ENCODE measurements at places on chromosomes 16 and 17.

DNA sequence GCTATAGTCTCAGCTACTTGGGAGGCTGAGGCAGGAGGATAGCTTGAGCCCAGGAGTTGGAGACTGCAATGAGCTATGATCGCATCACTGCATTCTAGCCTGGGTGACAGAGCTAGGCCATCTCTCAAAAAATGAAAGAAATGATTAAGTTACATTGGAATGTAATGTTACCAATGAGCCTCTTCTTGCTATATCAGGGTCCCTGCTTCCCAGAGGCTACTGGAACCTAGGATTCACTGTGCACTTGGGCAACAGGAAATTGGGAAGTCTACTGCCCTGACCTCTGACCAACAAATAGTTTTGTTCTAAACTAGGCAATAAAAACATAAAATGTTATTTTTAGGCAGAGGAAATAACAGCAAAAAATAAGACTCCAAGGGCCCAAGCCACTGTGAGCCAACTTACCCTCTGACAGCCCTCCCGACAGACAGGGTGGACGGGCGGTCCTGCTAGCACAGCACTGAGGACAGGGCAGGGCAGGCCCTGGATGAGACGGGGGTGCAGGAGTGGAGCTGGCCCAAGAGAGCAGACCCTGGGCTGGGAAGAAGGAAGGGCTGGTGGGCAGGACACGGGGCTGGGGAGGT is 27.5 kb downstream of the NSMCE1 start:
- DNase-seq, result no peak

DNA sequence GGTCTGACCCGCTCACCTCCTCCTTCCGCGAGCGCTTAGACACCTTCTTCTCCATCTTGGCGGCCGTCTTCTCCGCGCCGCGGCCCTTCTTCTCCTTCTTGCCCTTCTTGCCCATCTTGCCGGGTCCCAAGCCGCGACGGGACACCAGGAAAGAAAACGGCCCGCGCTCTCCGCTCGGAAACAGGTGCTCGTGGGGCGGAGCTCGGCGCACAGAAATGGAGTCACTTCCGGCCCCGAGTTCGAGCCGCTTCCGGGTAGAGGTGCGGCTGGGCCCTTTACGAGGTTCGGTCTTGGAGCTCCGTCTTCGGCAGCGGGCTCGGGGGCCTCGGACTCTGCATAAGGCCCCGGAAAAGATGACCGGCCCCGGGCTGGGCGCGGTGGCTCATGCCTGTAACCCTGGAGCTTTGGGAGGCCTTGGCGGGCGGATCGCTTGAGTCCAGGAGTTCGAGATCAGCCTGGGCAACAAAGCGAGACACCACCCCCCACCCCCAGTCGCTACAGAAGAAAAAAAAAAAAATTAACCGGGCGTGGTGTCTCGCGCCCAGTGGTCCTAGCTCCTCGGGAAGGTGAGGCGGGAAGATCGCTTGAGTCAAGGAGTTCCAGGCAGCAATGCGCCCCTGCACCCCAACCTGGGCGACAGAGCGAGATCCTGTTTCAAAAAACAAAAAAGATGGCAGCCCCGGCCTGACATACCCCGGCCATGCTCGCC is at the start of gene KLHDC4:
KLHDC4 (minus strand) TSS at position 211 of the 709 bp plus-strand sequence; CDS start at position 115, 96 bp downstream.
- DNase-seq, result peak; percentile 81

DNA sequence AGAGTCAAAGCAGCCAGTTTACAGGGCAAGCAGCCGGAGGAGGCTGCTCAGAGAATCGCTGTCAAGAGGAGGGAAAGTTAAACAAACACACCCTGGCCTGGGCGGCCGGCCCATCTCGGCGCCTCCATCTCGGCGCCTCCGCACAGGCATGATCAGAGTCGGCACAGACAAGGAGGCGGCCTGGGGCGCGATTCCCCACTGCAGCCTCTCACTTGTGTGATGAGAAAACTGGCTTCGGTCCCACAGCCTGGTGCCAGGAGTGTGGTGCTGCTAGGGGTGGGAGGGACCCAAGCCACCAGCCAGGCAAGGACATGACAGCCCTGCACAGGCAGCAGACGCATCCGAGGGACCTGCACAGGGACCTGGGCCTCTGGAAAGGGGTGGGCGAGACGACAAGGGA is 17.7 kb downstream of the SLC38A10 start:
- no peak for DNase-seq

- DNase-seq, result no peak
Measured at GRCh38 chr17:63082273-63082861, 116.3 kb downstream of the TANC2 start.

DNA sequence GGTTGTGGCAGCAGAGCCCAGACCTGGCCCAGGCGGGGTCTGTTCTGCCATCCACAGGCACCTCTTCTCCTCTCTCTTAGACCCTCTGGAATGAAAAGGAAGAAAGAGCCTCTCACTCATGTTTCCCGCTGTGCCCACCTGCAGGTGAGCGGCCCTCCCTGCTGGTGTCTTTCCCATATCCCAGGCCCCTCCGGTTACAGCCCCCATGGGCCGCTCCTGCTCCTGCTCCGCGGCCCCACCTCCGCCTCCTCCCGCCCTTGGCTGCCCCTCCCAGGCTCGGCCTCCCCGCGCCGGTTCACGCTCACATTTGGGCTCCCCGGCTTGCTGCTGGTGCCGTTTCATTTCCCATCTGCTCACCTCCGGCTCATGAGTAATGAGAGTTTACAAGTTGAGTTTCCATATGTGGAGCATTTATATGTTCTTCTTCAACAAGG is 98.7 kb upstream of the SDK2 start:
- DNase-seq, result no peak

DNA sequence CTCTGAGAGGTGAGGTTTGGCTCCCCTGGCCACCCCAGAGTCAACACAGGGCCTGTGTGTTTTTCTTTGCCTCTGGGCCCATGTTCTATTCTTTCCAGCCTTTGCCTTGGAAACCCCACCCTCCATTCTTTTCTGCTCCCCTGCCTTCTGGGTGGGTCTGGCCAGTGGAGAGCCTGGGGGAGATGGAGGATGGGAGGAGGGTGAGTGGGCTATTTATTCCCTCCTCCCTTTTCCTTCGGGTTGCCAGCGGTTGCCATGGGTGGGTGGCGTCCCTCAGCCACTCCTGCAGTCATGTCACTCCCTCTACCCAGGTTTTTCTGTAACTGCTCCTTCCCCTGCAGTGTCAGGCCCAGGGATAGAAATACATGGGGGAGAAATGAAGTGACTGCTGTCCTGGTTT is 15.5 kb downstream of the CMIP start:
- no peak for DNase-seq

DNA sequence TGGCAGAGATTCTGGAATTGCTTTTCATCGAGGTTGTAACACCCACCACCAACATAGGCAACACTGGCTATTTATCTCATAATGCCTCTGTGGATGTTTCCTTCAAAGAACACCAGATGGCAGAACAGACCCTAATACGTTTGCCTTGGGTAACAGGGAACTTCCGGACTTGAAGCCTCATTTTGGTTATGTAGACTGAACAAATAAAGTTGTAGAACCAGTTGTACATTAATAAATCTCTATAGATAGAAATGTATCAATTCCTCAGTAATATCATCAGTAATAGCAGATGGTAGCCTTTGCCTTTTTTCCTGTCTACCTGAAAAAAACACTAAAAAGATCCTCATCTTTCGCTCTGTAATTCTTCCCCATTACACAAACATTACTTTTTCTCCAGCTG is 25.9 kb upstream of the APOH start:
- DNase-seq, result no peak

DNA sequence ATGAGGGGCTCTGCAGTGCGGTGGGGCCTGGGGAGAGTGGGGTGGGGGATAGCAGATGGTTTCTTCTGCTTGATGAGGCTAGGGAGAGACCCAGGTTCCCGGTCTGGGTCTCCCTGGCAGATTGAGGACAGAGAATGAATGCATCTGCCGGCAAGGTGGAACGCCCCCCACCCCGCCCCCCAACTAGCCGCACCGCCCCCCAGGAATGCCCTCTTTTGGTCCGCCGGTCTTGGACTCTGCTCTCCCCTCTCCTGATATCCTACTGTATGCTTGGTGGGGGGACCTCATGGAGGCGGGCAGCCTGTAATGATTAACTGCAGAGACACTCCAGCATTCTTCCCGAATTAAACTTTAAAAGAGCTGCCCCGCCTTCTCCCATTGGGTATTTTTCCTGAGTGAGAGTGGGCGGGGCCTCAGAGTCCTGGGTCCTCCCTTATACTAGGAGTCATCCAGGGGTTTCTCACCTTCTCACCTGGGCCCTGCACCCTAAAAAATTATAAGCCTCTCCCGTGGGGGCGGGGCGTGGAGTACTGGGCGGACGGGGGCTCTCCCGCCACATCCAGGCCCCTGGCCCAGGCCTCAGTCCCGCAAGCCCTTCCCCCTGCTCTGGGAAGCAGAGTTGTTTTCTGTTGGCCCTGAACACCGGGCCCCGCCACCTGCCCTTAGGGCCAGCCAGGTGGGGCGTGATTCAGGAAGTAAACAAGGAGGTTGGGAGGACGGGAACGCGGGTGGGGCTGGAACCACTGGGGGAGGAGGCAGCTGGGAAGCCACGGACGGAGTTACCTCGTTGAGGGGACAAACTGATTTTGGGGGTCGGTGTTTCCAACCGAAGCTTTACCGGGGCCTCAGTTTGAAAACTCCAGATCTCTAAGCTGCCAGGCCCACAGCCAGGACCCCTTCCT is 1.5 kb downstream of the GRB7 start:
- DNase-seq, result no peak

- DNase-seq, result no peak
Measured at GRCh38 chr17:35932586-35932985, 2.0 kb upstream of the RDM1 start.

GRCh38 chr16:700684-701584 is 4.7 kb downstream of the FBXL16 start:
- no peak for DNase-seq

DNA sequence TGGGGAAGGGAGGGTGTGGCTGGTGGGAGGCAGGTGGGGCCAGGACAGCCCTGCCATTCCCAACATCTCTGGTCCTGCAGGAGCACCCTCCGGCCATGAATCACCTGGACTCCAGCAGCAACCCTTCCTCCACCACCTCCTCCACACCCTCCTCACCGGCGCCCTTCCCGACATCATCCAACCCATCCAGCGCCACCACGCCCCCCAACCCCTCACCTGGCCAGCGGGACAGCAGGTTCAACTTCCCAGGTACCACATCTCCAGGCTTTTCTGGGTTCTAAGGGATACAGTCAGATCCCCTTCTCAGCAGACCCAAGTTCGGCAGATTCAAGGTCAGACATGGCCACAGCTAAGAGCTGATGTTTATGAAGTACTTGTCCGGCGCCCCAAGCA is 33.8 kb upstream of the LGALS9 start:
- no peak for DNase-seq

GRCh38 chr16:4371357-4372000 is at the start of gene VASN:
Gene VASN (plus strand): TSS chr16:4371848. CDS start chr16:4380878, 9,030 bp downstream.
- peak; percentile 57 for DNase-seq

DNA sequence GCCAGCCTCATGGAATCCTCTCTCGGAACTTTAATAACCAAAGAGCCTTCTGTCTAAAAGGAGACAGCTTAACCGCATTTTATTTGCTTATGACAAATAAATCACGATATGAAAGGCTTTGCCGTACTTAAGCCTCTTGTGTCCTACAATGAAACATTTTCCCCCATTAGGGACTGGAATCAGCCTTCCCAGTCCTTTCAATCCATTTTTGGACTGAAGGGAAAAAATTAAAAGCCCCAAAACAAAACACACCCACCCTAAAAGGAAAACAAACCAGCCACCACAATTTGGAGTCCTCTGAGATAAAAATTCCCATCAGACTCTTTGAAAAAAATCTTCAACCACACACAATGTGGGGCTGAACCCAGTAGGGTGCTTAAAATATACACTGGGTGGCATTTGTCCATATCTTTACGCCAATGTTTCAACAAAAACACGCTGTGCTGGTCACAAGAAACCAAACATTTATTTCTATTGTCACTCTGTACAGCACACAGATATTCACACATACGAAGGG is 3.0 kb downstream of the HOXB4 start:
- no peak for DNase-seq

- no peak for DNase-seq
Measured at GRCh38 chr16:2083876-2084780, 36.3 kb downstream of the TSC2 start.

- DNase-seq, result no peak
Measured at GRCh38 chr16:75044800-75045361, 46.1 kb downstream of the ZNRF1 start.

DNA sequence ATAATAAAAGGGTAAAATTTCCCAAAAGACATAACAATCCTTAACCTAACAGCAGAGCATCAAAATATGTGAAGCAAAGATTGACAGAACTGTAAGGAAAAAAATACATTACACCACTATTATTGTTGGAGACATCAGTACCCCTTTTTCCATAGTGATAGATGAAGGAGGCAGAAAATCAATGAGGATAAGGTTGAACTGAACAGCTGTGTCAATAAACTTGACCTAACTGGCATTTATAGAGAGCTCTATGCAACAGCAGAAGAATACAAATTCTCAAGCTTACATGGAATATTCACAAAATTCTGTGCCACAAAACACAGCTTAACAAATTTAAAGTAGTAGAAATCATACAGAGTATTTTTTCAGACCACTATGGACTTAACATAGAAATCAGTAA is 195.0 kb upstream of the ELAC2 start:
- DNase-seq, result no peak

DNA sequence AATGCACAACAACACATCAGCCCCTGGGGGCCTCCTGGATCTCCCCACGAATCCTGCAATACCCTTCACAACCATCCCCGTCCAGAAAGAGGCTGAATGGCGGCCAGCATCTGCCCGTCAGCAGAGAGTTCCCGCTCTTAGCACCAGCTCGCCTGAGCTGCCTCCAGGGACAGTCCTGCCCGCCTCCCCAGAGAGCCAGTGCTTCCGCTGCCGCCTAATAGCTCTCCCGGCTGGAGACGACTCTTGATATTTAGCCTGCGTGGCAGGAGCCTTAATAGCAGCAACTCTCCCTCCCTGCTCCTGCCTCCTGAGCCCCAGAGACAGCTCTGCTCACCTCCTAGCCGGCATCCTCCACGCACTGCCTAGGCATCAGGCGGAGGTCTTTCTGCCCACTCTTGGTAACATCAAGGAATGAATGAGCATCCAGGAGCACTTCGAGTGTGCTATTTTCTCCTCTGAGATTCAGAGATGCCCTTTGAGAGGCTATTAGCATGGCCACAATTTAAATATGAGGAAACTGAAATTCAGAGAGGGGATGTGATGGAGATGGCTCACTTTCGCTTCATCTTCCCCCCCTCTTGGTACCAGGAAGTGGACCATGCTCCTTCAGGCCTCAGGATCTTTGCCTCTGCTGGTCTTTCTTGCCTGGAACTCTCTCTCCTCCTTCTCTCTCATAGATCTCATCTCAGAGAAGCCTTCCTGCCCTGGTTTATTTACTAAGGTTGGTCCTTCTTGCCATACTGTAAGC is 67.9 kb downstream of the RAI1 start:
- no peak for DNase-seq

DNA sequence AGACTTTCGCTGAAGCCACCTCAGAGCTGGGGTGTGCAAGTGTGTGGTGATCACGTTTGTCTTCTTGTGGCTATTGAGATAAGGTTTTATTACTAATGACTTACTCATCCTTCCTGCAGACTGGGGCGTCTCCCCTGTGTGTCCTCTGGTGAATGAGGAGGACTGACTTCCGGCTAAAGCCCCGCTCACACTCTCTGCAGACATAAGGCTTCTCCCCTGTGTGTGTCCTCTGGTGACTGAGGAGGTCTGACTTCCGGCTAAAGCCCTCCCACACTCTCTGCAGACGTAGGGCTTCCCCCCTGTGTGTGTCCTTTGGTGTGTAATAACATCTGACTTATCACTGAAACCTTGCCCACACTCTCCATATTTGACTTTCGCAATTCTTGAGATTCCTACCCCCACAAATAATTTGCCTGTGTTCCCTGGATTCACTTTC is 19.4 kb downstream of the PRDM7 start:
- DNase-seq, result no peak
